ENCODE measurements at places on chromosomes 3 and 15. TPM values are rescaled to one million over a fixed set of nuclear protein-coding genes. Genes with fewer than 3 reads are reported as not detected.

- H3K27ac ChIP-seq = peak overlapping the region; percentile 72
- DNase-seq = peak; percentile 89
- H3K36me3 ChIP-seq = no peaks in the 10 kb centered on the region
- no peak overlapping the region for H3K4me3 ChIP-seq
These were observed 231.9 kb upstream of the SEMA6D start for GRCh38 chr15:47485419-47485818.

DNA sequence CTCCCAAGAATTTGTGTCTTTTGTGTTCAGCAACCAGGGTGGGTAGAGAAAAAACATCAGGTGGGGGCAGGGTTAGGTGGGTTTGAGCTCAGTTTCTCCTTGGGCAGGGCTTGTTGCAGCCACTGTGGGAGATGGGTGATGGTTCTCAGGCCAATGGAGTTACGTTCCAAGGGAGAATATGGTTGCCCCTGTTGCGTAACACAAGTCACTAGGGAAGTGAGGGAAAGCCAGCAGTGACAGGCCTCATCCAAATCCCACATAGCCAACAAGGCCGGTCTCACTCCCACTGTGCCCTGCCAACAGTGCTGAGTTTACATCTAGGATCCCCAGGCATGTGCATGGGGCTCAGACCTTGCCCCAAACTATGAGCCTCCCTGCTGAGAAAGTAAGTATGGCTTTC lies 7.9 kb upstream of the FBXL2 start:
- H3K4me1 ChIP-seq = no peaks in the 10 kb centered on the region
- H3K27me3 ChIP-seq = no peaks in the 10 kb centered on the region
- DNase-seq = no peak
- no peak overlapping the region for H3K27ac ChIP-seq

Gene EBLN2
- polyA plus RNA-seq = 1.3 TPM

DNA sequence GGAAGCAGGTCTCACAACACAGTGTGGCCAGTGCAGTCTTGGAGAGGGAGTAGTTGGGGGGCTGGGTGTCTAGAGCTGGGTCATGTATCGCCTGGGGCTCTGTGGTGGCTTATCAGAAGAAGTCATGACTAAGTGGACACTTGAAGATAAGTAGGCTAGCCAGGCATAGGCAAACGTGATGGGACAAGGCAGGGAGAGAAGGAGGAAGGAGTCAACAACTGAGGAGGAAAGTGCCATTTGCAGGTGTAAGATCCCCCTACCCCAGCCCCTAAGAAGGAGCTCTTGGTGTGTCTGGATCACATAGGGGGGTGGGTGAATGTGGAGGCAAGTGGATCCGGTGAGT lies 352.3 kb downstream of the LRTM1 start:
- H3K27me3 ChIP-seq = no peaks in the 10 kb centered on the region
- no peak for DNase-seq
- no peak overlapping the region for H3K27ac ChIP-seq
- H3K4me3 ChIP-seq = no peak overlapping the region
- H3K4me1 ChIP-seq = no peaks in the 10 kb centered on the region
- no peaks in the 10 kb centered on the region for H3K36me3 ChIP-seq

All from muscle of leg (tissue), 16 donors.